ENCODE measurements at places on chromosomes 16 and 17.

DNA sequence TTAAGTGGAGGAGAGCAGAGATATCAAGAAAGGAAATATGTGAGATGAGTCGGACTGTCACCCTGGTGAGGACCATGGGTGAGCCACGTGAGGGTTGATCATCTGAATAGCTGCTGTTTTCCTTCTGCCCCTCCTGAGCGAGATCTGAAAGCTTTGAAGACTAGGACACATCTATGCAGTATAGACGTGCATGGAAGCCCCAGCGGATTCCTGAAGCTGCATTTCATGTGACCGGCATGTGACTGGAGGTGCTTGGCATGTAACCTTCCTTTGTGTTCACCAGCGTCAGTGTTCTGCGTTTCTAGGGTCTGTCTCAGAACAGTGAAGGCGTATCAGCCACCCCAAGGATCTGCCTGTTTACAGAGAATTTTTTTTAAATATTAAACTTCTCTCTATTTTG, 75.1 kb downstream of the MSI2 start:
- DNase-seq: no peak

GRCh38 chr17:79045842-79046196, 21.9 kb downstream of the C1QTNF1 start:
- DNase-seq: peak; percentile 63

- DNase-seq: no peak
Measured at GRCh38 chr16:57947261-57947660, 23.7 kb downstream of the CNGB1 start.

GRCh38 chr16:87333581-87334331, 16.6 kb upstream of the C16orf95 start:
- DNase-seq: no peak

DNA sequence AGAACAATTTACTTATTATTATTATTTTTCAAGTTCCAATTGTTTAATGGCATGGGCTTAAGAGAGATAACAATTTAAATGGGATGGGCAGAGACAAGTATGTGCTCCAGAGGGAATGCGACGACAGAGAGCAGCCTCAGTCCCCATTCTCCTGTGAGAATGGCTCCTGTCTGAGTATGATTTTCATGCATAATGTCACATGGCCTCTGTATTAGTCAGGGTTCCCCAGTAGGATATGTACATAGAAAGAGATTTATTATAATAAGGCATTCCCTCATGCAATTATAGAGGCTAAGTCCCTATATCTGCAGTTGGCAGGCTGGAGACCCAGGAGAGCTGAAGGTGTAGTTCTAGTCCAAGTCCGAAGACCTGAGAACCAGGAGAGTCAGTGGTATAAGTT, 22.9 kb upstream of the NKD1 start:
- DNase-seq: no peak

GRCh38 chr17:55237841-55238178, 26.9 kb upstream of the HLF start:
- DNase-seq: no peak

DNA sequence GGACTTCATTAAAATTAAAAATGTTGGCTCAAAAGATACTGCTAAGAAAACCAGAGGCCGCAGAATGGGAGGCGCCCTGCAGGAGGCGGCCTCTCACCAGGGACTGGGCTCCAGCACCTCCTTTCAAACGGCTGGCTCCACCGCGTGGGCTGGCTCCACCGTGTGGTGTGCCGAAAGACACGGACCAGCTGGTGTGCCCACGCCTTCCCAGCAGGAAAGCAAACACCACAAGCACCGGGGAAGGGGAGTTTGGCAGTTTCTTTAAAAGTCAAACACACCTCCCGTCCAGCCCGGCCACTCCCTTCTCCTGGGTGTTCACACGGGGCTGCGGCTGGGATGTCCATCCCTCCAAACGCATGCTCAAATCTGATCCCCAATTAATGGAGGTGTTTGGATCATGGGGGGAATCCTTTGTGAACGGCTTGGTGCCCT, 13.9 kb downstream of the HAGH start:
- no peak for DNase-seq

GRCh38 chr17:59680314-59680713, 26.9 kb downstream of the PTRH2 start:
- DNase-seq: no peak

- DNase-seq: peak; percentile 34
Measured at GRCh38 chr17:9924735-9925191, 19.7 kb upstream of the RCVRN start.

DNA sequence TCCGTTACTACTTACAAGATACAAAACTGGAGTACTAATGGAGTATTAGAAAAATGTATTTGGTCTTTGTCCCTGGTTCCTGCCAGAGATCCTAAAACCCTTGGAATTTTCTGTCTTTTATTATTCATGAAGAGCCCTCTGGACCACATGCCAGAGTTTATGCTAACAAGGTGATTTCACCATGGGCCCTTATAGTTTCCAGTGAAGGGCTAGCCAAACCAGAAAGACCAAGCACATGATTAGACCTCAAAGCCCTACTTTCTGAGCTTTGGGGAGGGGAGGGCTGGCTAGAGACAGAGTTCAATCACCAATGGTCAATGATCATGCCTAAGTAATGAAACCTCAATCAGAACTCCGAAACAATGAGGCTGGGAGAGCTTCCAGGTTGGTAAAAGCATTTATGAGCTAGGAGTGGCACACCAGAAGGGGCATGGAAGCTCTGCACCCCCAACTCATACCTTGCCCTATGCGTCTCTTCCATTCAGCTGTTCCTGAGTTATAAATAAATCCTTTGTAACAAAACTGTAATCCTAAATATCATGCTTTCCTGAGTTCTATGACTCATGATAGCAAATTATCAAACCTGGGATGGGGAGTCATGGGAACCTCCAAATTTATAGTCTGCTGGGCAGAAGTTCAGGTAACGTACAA, 10.4 kb downstream of the DCUN1D3 start:
- no peak for DNase-seq

- DNase-seq: no peak
Measured at GRCh38 chr17:34993031-34993430, 12.7 kb downstream of the LIG3 start.

GRCh38 chr17:56599566-56599965, 6.1 kb downstream of the NOG start:
- no peak for DNase-seq

DNA sequence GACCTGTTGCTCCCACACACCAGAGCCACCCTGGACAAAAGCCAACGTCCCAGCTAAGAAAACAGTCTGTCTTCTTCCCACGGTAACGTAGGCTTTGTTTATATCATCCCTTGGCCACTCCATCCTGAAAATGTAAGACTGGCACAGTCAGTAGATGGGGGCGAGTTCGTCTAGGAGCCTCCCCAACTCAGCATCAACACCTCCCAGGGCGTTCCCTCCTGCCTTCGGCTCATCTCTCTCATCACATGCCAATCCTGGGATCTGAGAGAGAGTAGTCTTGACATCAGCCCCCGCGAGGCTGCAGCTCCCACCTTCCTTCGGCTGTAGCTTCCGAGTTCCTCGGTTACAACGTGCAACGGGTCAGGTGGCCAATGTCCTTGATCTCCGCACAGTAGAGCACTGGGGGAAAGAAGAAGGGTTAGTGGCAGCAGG, 894 bp downstream of the RNF227 start:
- no peak for DNase-seq

DNA sequence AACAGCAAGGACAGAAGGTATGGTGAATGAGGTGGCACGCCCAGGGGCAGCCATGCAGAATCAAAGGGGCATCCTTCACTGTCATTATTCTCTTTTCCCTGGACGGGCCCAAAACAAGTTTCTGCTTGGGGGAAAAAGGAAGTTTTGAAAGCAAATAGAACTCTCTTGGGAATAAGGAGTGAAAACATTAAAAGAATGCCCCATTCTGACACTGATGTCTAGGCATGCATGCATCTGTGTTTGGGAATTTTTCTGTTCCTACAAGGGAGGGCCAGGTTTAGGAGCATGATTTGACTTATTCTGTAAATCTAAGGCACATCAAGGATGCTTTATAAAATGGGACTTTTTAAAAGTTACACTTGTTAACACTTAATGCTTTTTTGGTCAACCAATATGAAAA, 34.3 kb upstream of the SLC12A3 start:
- DNase-seq: no peak

DNA sequence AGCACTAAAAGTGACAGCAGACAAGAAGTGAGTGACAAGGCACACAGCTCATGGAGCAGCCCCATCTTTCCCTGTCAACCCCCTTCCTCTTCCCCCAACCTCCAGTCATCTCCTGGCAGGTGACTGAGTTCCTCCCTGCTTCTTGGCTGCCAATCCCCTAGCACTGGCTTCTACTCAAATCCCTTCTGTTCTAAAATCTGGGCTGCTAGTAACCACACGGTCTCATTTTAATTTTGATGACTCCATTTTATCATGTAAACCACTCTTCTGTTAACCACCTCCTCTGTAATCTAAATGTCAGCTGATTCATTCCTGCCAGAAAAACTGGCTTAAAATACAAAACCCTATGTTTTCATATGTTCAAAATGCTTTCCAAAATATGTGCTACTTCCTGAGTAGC, 419.8 kb upstream of the MON1B start:
- no peak for DNase-seq

DNA sequence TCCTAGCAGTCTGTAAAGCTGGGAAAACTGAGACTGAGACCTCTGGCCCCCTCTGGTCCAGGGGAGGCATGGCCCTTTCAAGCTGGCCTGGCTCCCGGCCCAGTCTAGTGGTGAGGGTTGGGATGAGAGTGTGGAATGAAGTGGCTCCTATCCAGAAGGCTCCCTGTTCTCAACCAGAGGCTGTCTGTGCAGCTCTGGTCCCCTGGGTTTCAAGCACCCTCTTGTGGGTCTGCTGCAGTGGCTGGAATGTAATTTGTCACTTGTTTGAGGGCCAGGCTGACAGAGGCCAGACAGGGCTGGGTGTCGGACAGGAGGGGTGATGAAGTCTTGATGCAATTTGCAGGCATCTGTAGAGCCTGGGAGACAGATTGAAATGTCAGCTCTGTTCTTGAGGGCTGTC, 22.1 kb upstream of the PHF12 start:
- DNase-seq: no peak

DNA sequence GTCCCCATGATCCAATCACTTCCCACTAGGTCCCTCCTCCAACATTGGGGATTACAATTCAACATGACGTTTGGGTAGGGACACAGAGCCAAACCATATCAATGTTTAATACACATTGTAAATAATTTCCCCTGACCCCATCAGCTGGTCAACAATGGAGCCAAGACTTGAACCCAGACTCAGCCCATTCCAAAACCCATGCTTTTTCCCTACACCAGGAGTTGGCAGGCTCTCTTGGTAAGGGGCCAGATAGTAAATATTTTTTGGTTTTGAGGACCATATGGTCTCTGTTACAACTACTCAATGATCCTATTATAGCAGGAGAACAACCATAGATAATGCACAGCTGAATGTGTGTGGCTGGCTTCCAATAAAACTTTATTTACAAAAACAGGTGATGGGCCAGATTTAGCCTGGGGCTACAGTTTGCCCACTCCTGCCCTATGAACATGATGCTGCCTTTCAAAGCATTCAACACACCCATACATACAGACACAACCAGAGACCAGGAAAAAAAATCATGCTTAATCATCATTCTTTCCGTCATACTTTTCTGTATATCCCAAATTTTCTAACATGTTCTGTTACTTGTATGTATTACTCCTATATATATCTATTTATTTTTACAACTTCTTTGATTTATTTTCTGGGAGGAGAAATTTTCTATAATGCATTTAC, 22.1 kb upstream of the MSI2 start:
- no peak for DNase-seq

- peak; percentile 41 for DNase-seq
Measured at GRCh38 chr16:57235128-57236021, 9.7 kb upstream of the ARL2BP start.

DNA sequence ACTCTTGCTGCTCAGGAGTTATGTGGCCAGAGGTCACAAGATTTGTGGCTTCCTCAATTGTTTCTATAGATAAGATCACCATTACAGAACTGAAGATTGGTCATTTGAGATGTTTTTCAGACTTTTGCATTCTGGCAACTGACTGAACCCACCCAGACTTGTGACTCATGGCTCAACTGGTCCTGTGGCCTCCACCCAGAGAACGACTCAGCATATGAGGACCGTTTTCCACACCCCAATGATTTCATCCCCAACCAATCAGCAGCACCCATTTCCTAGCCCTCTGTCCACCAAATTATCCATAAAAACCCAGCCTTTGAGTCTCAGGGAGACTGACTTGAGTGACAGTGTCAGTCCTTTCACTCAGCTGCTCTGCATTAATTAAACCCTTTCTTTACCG, 143.2 kb upstream of the ASIC2 start:
- DNase-seq: no peak

DNA sequence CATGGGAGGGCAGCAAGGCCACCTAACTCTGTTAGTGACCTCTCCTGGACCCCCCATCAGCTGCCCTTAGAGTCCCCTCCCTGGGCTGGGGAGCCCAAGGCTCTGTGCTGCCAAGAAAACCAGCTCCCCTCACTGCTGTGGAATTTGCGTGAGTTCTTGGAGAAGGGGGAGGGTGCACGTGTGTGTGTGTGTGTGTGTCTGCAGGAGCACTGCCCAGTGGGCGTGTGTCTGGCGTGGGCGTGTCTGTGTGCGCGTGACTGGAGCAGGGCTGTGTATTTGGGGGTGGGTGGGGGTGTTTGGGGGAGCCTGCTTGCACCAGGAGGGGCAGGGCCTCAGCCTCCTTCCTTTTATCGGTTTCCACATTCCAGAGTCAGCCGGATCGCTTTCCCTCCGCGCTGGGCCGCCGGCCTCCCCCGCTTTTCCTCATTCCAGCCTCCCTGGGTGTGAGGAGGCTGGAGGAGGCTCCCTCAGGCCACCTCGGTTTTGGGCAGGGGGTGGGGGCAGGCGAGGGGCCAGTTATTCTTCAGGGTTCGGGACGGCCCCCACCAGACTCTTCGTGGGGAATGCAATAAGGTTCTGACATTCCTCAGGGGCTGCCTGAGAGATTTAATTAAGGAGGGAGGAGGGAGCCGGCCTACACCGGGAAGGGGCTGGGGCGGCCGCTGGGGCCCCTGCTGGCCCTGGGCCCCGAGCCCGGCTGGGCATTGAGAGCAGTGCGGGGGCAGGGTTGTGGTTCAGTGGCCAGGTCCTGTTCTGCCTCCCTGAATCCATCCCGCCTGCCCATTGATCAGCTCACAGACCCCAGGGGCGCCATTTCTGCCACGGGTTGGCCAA, 2.5 kb downstream of the VASN start:
- DNase-seq: no peak

GRCh38 chr17:77874303-77875050, 84.0 kb upstream of the TNRC6C start:
- no peak for DNase-seq

DNA sequence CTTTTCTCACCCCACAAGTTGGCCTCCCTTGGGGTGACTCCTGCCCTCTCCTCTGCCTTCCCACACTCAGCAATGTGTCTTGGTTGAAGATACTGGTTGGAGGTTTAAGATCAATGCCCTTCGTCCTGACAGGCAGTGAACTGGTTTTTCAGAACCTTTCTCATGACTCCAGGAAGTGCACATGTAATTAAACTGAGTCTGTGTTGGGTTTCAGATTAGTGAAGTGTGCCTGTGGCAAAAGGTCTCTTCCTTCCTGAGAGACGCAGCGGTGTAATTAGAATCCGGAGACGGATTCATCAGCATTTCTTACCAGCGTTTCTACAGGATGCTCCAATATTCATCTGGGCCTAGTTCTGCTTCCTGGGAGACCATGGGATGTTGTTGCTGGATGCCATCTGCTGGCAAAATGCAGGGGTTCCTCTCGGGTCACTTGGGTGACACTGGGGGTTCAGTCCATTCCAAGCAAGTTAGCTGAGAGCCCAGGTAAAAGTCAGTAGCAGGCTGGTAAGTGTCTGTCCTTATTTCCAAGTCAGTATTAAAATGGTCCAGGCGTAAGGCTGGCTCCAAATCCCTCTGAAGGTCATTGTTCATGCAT, 233.3 kb downstream of the XYLT1 start:
- no peak for DNase-seq

Measured in memory B cell (primary cell).